IMR-90 (cell line): ENCODE measurements at places on chromosomes 1 and 21.

DNA sequence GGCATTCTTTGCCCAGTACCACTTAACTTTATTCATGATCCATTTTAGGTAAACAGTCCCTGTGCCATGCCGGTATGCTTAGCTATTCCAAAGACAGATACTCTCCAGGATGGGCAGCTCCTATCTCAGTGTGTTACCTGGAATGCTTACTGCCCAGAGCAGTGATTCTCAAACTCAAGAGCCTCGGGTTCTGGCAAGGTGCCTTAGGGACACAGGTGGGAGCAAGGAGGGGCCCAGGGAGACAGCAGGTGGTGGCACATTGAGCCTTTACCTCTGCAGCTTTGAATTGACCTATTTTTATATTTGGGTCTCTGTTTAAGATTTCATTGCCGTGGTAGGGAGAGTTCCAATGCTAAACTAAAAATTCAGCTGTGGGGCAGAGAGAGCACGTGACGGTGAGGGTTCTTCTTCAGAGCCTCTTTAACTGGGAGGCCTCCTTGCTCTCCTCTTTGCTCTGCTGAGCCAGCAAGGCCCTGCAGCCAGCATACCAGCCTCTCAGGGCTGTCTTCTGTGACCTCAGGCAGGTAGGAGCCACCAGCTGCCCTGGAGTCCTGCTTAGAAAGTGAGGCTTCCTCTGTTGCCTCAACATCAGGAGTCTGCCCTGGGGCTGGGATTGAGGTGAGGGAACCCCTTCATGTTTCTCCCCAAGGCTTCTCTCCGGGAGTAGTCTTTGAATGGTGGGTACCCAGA, 20.2 kb downstream of the PHGDH start:
- H3K36me3 ChIP-seq, result peaks cover 66% of the 10 kb centered on the region
- H3K27me3 ChIP-seq, result no peaks in the 10 kb centered on the region
- no peak overlapping the region for H3K4me3 ChIP-seq
- no peak overlapping the region for H3K27ac ChIP-seq

DNA sequence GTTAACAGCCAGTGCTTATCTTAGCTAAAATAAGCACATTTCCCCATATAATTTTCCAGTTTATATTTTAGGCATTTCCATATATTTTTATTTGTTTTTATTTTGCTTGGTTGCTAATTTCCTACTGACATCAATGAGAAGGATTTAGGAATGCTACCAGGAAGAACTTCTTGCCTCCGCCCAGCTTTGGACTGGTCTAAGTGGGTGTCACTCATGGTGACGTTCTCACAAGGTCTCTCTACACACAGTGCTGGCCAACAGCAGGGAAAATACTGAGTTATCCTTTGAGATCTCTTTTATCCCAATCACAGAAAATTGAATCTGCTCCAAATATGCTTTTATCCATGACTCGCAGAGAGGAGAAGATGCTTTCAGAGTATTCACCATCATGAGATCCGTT, 13.2 kb downstream of the MX1 start:
- H3K27me3 ChIP-seq, result no peaks in the 10 kb centered on the region
- no peak overlapping the region for H3K4me3 ChIP-seq
- DNase-seq, result peak; percentile 17
- H3K36me3 ChIP-seq, result no peaks in the 10 kb centered on the region
- no peaks in the 10 kb centered on the region for H3K4me1 ChIP-seq

DNA sequence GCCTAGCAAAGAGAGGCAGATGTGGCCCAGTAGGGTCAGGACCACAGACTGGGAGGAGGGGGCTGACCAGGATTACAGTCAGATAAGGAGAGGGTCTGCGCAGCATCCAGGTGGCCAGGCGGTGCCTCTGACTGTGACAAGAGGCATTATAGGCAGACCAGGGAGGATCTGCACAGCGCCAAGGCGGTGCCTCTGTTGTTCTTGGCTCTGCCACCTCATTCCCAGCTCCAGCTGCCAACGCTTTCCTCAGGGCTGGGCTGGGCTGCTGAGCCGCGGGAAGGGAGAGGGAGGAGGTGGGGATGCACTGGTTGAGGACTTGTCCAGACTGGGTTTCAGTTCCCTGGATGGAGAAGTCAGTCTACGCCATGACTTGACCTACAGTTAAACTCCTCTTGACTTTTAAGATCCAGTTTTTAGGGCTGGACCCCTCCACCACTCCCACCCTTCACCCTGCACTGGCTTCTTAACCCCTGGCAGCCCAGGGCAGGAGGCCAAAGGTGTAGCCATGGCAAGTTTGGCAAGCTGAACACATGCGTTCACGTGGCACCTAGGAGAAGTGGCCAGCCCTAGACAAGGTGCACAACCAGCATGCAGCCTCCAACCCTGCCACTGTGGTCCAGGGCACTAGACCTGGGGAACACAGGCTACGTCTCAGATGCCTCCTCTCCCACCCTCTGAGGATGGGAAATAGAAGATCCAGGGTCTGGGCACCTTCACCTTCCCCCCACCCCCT, 4.5 kb upstream of the CRABP2 start:
- DNase-seq, result peak; percentile 62
- peaks cover 2% of the 10 kb centered on the region; the same call in 1 of the 2 replicates for H3K27me3 ChIP-seq
- H3K4me3 ChIP-seq, result no peak overlapping the region
- H3K27ac ChIP-seq, result 0 out of 2 replicates have a peak overlapping the region, but pooled peaks have one; percentile 8

- H3K27ac ChIP-seq, result no peak overlapping the region
- no peak overlapping the region for H3K4me3 ChIP-seq
- no peaks in the 10 kb centered on the region for H3K4me1 ChIP-seq
- DNase-seq, result no peak
- no peaks in the 10 kb centered on the region for H3K27me3 ChIP-seq
Observed at GRCh38 chr1:86922445-86922844, 8.0 kb downstream of the HS2ST1 start.

DNA sequence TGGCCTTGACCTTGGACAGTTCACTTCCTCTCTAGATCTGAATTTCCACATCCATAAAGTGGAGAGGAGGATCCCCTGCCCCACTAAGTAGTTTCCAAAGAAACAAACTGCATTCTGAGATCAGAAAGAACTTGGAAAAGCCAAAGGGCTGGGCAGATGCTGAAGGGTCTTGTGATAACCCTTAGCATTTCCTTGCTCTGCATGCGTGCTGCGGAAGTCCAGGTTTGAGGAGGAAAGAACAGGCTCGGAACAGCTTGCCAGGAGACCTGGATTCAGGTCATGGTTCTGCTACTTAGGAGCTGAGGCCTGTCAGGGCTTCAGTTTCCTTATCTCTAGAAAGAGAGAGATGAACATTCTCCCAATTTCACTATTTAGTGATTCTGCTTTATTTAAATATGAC, 27.2 kb downstream of the IGFN1 start:
- H3K4me3 ChIP-seq, result no peak overlapping the region
- H3K27ac ChIP-seq, result no peak overlapping the region
- peaks cover 44% of the 10 kb centered on the region for H3K27me3 ChIP-seq

- H3K27me3 ChIP-seq, result no peaks in the 10 kb centered on the region; the same call in 1 of the 2 replicates
- H3K36me3 ChIP-seq, result no peaks in the 10 kb centered on the region
- peak; percentile 0 for DNase-seq
- no peak overlapping the region for H3K27ac ChIP-seq
- H3K4me3 ChIP-seq, result no peak overlapping the region
Observed at GRCh38 chr1:240967070-240967724, 355.2 kb upstream of the GREM2 start.

DNA sequence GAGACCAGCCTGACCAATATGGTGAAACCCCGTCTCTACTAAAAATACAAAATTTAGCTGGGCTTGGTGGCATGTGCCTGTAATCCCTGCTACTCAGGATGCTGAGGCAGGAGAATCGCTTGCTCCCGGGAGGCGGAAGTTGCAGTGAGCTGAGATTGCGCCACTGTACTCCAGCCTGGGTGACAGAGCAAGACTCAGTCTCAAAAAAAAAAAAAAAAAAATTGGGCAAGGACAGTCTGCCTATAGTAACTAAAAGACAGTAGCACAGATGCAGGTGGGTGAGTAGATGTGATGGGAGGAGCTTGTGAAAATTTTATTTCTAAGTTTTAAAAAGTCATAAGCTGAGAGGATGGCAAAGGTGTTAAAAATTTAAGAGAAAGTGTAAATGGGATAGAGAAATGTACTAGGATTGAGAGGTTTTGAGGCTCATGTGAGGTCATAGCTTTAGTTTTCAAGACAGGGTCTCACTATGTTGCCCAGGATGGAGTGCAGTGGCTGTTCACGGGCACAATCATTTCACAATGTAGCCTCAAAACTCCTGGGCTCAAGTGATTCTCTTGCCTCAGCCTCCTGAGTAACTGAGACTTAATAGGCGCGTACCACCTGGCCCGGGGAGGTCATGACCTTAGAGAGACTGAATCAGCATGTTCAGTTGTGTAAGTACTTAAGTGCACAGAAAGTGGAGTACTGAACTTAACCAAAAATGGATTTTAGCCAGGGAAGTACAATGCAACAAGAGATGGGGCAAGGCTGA, 33.7 kb downstream of the PTP4A2 start:
- peak; percentile 43 for DNase-seq
- peaks cover 23% of the 10 kb centered on the region for H3K36me3 ChIP-seq
- peaks cover 1% of the 10 kb centered on the region; the same call in 1 of the 2 replicates for H3K4me1 ChIP-seq
- H3K27ac ChIP-seq, result no peak overlapping the region

- DNase-seq, result no peak
- peaks cover 4% of the 10 kb centered on the region; the same call in 1 of the 2 replicates for H3K36me3 ChIP-seq
- no peak overlapping the region for H3K27ac ChIP-seq
- H3K4me3 ChIP-seq, result no peak overlapping the region
Observed at GRCh38 chr21:37207441-37208009, 59.6 kb downstream of the VPS26C start.

DNA sequence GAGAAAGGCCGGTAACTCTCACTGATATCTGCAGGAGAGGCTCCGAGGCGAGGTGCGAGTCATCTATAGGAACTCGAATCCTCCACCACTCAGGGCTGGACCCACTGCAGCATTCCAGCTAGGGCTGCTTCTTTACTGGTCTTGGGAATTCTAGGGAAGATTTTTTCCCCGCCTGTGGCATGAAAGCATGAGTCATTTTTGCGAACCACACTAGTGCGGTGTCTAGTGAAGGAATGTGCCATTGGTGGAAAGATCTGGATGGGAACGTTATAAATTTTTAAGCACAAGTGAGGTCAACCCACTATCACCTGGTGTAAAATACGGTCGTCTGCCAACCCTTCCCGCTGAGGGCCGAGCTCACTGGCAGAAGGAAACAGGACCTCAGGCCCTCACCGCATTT, 49.7 kb downstream of the SYF2 start:
- H3K27me3 ChIP-seq, result peaks cover 19% of the 10 kb centered on the region
- DNase-seq, result peak; percentile 79
- H3K36me3 ChIP-seq, result no peaks in the 10 kb centered on the region

- H3K4me1 ChIP-seq, result no peaks in the 10 kb centered on the region
- H3K27ac ChIP-seq, result no peak overlapping the region
- H3K4me3 ChIP-seq, result no peak overlapping the region
- no peak for DNase-seq
- H3K27me3 ChIP-seq, result no peaks in the 10 kb centered on the region
Observed at GRCh38 chr21:35024513-35024912, 24.6 kb downstream of the RUNX1 start.

DNA sequence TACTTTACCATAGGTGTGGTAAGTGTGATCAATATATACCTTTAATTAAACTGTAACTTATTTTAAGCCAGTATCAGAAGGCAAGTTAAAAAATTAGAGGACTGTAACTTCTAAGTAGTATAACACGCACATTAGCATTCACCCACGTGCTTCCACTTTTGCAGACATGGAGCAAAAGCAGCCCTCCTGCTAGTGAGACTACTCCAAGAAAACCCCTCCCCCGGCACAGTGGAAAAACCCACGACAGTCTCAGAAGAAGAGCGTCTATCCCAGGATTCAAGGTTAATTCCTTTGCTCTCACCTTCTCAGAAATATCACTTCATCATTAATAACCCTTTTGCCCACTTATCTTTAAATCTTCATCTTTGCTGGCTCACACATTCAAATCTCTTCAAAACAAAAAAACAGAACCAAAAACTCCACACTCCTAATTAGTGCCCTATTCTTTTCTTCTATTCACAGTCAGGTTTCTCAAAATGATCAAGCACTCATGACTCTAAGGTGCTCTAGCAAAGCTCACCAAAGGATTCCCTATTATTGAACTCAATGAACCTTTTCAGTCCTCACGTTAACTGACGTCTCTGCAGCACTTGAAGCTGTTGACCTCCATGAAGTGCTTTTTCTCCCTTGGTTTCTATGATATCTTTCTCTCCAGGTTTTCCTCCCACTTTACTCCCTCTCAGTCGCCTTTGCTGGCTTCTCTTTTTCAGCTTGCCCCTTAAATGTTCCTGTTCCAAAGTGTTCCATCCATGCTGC, 213.5 kb downstream of the SMYD3 start:
- no peak for DNase-seq
- H3K4me1 ChIP-seq, result no peaks in the 10 kb centered on the region; the same call in 1 of the 2 replicates

DNA sequence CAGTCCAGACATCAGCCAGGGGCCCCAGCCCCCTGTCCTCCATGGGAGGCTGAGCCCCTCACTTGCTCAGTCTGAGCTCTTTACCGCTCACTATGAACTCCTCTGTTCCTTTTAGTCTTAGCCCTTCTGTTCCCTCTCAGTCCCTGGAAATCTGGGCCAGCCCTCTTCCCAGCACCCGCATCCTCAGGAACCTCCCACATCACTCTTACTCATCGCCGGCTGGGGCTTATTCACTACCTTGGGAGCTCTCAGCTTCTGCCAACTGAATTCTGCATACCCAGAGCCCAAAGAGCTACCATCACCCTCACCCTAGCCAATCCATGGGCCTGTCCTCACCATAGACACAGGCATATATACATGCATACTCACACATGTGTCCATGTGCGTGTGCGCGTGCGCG, 11.5 kb downstream of the KNCN start:
- H3K27me3 ChIP-seq, result peaks cover 65% of the 10 kb centered on the region
- no peak overlapping the region for H3K27ac ChIP-seq
- no peaks in the 10 kb centered on the region for H3K36me3 ChIP-seq
- no peak overlapping the region for H3K4me3 ChIP-seq
- H3K4me1 ChIP-seq, result no peaks in the 10 kb centered on the region

GRCh38 chr1:230037261-230037660, 29.8 kb upstream of the GALNT2 start:
- H3K36me3 ChIP-seq, result no peaks in the 10 kb centered on the region
- no peaks in the 10 kb centered on the region; the same call in 1 of the 2 replicates for H3K27me3 ChIP-seq
- no peak overlapping the region for H3K4me3 ChIP-seq
- DNase-seq, result no peak
- H3K27ac ChIP-seq, result no peak overlapping the region

GRCh38 chr21:14977814-14978213, 87.0 kb downstream of the NRIP1 start:
- H3K27ac ChIP-seq, result no peak overlapping the region
- H3K27me3 ChIP-seq, result no peaks in the 10 kb centered on the region
- no peak overlapping the region for H3K4me3 ChIP-seq
- DNase-seq, result no peak

DNA sequence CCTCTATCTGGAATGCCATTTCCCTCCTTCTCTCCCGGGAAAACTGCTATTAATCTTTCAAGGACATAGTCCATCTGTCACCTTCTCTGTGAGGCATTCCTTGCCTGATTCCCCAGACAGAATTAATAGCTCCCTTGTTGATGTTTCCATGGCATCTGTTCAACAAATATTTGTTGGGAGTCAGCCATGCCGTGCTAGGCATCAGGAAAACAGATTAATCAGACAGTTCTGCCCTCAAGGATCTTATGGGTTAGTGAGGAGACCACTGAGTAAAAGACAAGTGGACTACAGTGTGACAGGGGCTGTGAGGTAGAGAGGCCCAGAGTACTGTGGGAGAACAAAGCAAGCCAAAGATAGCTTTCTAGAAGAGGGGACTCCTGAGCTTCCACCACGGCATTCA, 11.4 kb upstream of the MAGOH start:
- no peak overlapping the region for H3K4me3 ChIP-seq
- no peaks in the 10 kb centered on the region for H3K27me3 ChIP-seq
- H3K27ac ChIP-seq, result no peak overlapping the region
- H3K4me1 ChIP-seq, result peaks cover 10% of the 10 kb centered on the region
- DNase-seq, result no peak

GRCh38 chr1:43936431-43937151, 3.0 kb downstream of the ARTN start:
- no peaks in the 10 kb centered on the region; the same call in 1 of the 2 replicates for H3K27me3 ChIP-seq
- DNase-seq, result peak; percentile 16
- peak overlapping the region; percentile 30 for H3K4me3 ChIP-seq
- peaks cover 10% of the 10 kb centered on the region for H3K4me1 ChIP-seq
- no peaks in the 10 kb centered on the region for H3K36me3 ChIP-seq
